ENCODE measurements at places on chromosomes 3 and 15. TPM values are rescaled to one million over a fixed set of nuclear protein-coding genes. Genes with fewer than 3 reads are reported as not detected.

RPL4 gene
- 4,651 TPM for total RNA-seq

TRH gene
- not detected for total RNA-seq

GRCh38 chr15:77525907-77526594 is 105.4 kb downstream of the HMG20A start:
- no peak for DNase-seq

DNA sequence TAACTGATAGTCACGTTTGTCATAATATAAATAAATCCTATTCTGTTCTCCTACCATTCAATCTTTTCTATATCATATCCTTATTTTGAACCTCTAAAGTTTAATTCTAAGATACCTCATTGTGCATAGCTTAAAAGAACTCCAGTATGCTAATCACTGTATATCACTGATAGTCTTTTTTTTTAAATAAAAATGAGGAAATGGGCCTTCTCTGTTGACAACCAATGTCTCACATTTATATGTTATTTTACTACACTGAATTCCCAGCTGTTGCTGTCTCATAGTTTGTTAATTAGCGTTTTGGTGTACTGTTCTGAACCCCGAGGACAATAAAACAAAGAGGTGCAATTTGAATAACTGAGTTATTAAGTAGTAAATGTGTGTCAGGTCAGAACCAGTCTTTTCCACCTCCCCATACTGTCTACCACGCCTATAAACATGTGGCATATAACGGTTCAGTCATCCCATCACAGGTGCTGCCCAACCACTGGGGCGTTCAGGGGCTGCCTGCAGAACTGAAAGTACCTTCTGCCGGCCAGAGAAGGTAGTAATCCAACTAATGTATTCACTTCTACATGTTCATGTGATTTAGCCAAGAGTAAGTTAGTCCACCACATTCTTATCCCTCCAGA is 14.9 kb downstream of the CBLB start:
- no peak for DNase-seq

All from CD8-positive, alpha-beta T cell (primary cell).